ENCODE measurements at places on chromosomes 16 and 17.

- peak; percentile 56 for DNase-seq
These were observed 229.8 kb downstream of the CPPED1 start for GRCh38 chr16:12573730-12574383.

- DNase-seq = peak; percentile 92
These were observed 12.4 kb upstream of the CACNG4 start for GRCh38 chr17:66952031-66952524.

GRCh38 chr16:50235581-50235980, 30.8 kb upstream of the ADCY7 start:
- peak; percentile 35 for DNase-seq

- DNase-seq = peak; percentile 81
These were observed 13.7 kb upstream of the CDC42EP4 start for GRCh38 chr17:73325527-73325842.

DNA sequence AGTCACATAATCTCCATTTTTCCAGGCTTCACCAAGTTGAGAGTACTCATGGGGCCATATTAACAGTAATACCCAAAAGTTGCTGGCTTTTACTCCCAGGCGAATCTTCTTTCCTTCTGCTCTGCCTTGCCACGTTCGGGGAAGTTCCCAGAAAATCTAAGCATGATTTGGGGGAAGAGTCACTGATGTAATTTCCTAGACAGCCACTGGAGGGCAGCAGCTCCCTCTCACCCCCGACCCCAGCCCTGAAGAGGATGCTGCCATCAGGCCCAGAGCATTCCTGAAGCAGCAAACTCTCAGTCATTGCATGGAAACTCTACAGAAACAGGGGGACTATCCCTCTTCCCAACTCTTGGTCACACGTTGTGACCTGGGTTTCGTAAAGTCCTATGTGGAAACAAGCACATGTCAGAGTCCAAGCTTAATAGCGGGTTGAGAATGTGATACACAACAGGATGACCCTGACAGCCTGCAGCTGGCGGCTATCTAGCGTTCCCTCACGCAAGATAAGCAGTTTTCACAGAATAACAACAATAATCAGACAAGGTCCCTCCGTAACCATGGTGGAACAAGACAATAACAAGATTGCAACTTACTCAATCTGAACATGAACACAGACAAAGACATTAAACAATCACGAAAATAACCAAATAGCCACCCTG, 43.8 kb upstream of the DHX40 start:
- peak; percentile 66 for DNase-seq

DNA sequence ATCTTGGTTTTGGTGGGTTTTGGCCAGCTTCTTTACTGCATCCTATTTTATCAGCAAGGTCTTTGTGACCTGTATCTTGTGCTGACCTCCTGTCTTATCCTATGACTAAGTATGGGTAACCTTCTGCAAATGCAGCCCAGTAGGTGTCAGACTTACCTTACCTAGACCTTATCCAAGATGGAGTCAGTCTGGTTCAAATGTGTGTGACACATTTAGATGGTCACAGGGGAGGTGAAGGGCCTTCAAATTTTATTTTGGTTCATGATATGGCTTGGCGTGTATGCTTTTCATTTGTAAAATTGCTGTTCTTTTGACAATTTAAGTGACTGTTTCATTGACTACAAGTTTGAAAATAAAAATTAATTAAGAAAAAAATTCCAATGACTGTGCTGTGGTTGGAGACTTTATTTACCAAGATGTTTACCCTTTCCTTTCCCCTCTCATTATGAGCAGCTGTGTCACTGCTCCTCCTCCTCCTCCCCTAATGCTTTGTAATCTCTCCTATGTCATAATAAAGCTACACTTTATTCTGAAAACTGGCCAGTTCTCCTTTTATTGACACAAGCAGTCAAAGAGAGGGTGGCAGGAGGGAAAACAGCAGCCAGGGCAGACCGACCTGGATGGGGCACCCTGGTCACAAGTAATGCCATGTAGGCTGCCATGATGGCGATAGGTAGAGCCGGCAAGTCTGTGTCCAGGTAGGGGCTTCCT, 49.4 kb downstream of the TNFRSF13B start:
- peak; percentile 23 for DNase-seq

GRCh38 chr16:30567991-30568638, 3.4 kb downstream of the ZNF688 start:
- DNase-seq = peak; percentile 77

- DNase-seq = peak; percentile 84
These were observed 70.9 kb downstream of the PLXDC1 start for GRCh38 chr17:39080421-39081078.

DNA sequence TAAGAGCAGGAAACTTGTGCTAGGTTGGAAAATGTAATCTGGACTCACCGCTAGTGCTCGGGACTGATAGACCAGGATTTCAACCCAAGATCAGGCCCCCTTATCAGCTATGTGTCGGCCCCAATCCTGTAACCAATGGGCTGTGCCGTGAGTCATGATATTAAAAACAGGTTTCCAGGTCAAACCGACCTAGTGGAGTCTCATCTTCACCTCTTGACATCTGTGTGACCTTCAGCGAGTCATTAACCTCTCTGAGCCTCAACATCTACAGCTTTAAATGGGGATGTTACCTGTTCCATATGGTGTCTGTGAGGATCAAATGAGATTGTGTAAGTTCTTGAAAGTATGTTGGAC, 512 bp downstream of the PMM2 start:
- no peak for DNase-seq

DNA sequence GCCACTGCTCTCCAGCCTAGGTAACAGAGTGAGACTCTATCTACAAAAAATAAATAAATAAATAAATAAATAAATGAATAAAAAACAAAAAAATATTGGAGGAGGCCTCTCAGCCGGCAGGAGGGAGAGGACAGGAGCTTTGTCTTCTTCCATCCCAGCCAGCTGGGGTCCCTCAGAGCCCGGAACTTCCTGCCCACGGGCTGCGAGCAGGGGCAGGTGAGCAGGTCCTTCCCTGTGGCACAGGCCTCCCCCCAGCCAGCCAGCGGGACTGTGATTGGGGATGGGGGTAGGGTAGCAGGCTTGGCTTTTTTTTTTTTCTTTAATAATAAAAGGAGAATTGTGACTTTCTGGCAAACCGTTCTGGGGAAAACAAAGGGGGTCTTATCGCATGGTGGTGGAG, 10.1 kb downstream of the SMTNL2 start:
- no peak for DNase-seq

DNA sequence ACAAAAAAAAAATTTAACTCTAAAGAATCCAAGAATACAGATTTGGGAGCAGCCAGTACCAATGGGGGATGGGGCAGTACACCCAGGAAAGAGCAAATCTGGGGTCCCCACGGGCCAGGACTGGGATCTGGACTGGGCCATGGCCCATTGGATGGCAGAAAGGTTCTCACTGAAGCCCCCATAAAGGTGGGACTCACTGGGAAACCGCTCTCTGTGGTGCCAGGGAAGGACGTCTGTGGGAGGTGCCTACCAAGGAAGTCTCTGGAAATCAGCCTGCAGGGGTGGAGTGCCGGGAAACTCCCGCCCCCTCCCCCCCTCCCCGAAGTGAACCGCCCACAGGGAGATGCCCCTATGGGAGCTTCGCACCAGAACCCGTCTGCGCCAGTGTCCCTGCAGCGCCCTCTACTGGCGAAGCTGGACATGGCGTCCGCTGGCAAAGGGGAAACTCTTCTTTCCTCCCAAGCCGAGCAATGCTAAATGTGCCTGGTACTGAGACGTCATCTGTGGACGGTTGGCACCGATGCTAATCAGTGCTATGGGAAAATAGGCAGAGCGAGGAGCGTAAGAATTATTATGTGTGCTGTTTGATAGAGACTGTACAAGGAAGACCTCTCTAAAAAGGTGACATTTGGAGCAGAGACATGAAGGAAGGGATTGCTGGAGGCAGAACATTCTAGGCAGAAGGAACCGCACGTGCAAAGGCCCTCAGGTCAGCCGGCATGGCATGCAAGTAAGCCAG, 671.1 kb downstream of the WWOX start:
- DNase-seq = no peak

DNA sequence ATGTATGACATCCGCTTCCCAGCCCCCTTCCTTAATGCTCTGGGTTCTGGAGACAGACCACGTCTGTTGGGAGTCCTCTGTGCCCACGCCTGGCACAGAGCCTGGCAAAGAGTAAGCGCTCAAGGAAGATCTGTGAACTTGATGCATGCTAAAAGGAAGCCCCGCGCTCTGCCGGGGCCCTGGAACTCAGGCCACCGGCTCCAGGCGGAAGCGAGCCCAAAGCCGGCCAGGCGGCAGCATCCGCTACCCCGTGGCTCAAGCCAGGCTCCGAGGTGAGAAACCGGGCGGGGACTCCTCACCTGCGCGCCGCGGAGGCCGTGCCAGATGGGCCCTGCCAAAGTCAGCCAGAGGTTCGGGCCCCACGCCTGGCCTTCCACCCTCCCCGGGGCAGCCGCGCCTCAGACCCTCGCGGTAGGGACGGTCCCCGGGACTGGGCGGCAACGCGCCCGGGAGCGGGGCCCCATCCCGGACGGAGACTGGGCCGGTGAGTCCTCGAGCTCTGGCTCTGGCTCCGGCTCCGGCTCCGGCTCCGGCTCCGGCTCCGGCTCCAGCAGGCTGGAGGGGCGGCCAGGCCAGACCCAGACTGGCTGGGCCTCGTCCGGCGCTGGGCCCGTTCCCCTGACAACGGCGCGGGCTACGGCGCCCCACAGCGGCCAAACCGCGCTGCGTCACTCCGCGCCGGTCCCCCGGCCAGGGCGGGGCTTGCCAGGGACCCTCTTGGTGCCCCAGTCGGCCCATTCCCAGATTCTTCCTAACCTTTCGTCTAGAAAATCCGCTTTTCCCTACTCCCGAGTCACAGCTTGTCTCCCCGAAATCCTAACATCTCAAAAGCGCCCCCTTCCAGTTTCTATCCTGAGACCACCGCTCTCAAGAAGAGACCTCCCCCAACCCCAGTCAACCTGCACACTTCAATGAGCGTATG, at the start of gene ZDHHC1:
Gene ZDHHC1, minus strand, starts transcription at position 606 of the 922 bp plus-strand sequence. CDS start 8,702 bp downstream, outside the sequence.
- DNase-seq = peak; percentile 69

DNA sequence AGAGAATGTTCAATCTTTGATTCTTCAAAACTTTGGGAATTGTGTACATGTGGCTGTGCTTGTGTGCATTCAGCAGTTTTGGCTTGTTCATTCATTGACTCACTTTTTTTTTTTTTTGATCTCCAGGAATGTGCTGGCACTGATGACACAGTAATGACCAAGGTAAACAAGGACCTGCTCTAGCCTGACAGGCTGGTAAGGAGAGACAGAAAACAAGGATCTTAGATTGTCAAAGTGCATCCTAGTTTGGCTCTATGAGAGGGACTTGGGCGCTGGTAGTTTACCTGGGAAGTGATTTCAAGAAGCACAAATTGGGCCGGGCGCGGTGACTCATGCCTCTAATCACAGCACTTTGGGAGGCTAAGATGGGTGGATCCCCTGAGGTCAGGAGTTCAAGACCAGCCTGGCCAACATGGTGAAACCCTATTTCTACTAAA, 233.1 kb upstream of the WSCD1 start:
- DNase-seq = peak; percentile 79

DNA sequence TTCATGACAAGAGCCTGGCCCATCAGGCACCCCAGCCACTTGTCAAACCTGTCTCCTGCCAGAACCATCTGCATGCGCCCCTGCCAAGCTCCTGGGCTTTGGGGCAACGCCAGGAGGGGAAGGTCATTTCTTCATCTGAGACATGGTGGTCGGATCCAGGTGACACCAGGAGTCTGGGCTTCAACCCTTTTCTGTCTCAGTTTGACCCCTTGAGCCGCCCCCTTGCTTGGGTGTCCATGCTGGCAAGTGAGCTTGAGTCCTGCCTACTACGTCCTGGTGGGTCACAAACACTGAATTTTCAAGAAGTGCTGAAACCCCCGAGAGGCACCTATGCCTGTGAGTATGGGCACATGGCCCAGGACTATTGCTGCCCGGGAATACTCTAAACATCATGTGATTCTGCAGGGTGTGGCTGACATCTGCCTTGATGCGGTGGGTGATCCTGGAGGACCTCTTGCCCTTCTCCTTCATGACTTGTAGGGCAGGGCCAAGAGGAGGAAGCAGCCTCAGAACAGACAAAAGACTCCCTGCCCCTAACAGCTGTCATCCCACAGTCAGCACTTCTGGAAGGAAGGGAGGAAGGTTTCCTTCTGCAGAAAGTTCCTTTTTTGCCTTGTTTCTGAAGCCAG, 43.4 kb downstream of the TNFRSF13B start:
- DNase-seq = no peak

DNA sequence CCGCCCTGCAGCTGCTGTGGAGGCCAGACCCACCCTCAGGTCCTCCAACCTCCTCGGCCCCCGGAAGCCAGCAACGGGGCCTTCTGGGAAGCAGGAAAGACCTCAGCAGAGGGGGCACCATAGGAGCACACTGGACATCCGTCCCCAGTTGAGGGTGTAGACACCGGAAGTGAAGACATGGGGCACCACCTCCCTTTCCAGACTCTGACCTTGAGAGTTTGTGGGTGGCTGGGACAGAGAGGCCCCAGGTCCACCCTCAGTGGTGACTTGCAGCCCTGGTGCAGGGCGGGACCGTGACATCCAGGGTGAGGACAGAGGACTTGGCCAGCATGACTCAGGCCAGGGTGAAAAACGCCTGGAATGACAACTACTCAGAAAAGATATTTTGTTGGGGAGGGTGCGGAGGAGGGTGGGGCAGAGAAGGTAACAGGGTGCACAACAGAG, 19.9 kb downstream of the CEP295NL start:
- peak; percentile 97 for DNase-seq

- DNase-seq = peak; percentile 62
These were observed 153.4 kb downstream of the ZFHX3 start for GRCh38 chr16:72894293-72895151.

DNA sequence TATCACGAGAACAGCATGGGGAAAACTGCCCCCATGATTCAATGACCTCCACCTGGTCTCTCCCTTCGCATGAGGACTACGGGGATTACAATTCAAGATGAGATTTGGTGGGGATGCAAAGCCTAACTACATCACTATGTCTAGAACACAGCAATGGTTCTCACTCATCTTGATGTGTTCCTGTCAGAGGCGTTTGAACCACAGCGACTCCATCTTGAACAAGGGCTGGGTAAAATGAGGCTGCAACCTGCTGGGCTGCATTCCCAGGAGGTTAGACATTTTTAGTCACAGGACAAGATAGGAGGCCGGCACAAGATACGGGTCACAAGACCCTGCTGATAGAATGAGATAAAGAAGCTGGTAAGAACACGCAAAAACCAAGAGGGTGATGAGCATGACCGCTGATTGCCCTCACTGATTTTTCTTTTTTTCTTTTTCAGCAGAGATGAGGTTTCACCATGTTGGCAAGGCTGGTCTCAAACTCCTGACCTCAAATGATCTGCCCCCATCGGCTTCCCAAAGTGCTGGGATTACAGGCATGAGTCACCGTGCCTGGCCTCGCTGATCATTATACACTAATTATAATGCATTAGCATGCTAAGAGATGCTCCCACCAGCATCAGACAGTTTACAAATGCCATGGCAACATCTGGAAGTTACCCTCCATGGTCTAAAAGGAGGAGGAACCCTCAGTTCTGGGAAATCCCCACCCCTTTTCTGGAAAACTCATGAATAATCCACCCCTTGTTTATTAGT, 3.0 kb upstream of the PPY start:
- DNase-seq = peak; percentile 75

GRCh38 chr17:13626703-13627102, 25.0 kb upstream of the HS3ST3A1 start:
- peak; percentile 79 for DNase-seq
